ENCODE measurements at places on chromosomes 6 and 20.

- no peaks in the 10 kb centered on the region for H3K27me3 ChIP-seq
- peaks cover 11% of the 10 kb centered on the region for H3K36me3 ChIP-seq
- peak; percentile 4 for DNase-seq
- peak overlapping the region; percentile 24 for H3K27ac ChIP-seq
- peaks cover 3% of the 10 kb centered on the region for H3K4me1 ChIP-seq
- no peak overlapping the region for H3K4me3 ChIP-seq
Measured at GRCh38 chr20:41181567-41181966, 44.2 kb downstream of the PLCG1 start.

DNA sequence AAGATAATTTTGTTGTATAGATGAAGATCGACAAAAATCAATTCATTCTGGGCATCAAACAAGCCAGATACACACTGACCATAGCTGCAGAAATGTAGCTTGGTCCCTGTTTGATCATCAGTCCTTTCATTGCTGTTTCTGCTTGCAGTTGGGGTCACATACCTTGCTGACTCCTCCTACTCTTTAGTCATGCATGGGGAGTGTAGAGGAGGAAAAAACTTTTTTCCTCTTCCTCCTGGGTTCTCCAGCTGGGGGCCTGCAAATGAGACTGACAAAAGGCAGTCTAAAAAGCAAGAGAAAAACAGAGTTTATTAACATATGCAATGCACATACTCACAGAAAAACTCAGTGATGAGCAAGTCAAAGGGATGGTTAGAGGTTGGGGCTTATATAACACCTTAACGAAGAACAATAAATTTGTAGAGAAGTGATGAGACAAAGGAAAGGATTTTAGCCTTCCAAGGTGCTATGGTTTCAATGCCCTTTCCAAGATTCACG lies 105.8 kb downstream of the QRSL1 start:
- H3K4me1 ChIP-seq = no peaks in the 10 kb centered on the region
- H3K4me3 ChIP-seq = no peak overlapping the region
- H3K27me3 ChIP-seq = peaks cover 37% of the 10 kb centered on the region
- H3K27ac ChIP-seq = no peak overlapping the region
- no peaks in the 10 kb centered on the region for H3K36me3 ChIP-seq

GRCh38 chr6:160508599-160508998 lies 155.5 kb downstream of the LPA start:
- H3K4me3 ChIP-seq = no peak overlapping the region
- H3K27ac ChIP-seq = no peak overlapping the region
- peaks cover 17% of the 10 kb centered on the region for H3K27me3 ChIP-seq
- H3K36me3 ChIP-seq = no peaks in the 10 kb centered on the region
- no peak for DNase-seq

DNA sequence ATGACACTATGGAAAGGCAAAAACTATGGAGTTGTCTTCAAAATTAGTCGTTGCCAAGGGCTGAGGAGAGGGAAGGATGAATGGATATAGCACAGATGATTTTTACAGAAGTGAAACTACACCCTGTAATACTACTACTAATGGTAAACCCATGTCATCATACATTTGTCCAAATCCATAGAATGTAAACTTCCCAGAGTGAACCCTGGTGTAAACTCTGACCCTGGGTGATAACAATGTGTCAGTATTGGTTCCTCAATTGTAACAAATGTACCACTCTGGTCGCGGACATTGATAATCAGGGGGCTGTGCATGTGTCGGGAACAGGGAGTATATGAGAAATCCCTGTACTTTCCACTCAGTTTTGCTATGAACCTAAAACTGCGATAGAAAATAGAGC lies 72.2 kb downstream of the CNBD2 start:
- no peaks in the 10 kb centered on the region for H3K4me1 ChIP-seq
- no peak overlapping the region for H3K27ac ChIP-seq
- no peak for DNase-seq
- no peaks in the 10 kb centered on the region for H3K27me3 ChIP-seq
- peaks cover 6% of the 10 kb centered on the region for H3K36me3 ChIP-seq

- peaks cover 13% of the 10 kb centered on the region for H3K4me1 ChIP-seq
- no peaks in the 10 kb centered on the region for H3K36me3 ChIP-seq
- no peak overlapping the region for H3K27ac ChIP-seq
- no peak overlapping the region for H3K4me3 ChIP-seq
Measured at GRCh38 chr6:136468711-136469110, 81.5 kb downstream of the MAP7 start.

DNA sequence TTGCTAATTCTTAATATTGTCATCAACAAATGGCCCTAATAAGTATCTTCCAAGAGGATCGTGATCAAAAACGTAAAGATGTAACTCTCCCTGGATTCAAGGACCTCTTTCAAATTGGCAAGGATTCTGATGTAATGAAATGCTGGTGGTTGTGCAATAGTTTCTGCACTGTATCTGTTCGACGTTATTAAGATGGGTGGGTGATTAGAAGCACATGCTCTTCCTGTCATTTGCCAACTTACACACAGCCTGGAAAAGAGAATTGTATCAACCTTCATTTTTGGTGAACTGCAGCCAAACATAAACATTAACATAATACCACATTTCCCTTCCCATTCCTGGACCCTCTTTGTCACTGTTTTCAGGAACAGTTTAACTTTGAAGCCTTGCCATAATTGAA lies 9.8 kb downstream of the FOXQ1 start:
- no peaks in the 10 kb centered on the region for H3K4me1 ChIP-seq
- DNase-seq = no peak
- no peak overlapping the region for H3K27ac ChIP-seq
- H3K27me3 ChIP-seq = peaks cover 22% of the 10 kb centered on the region
- H3K4me3 ChIP-seq = no peak overlapping the region

GRCh38 chr20:57398231-57398821 lies 7.1 kb downstream of the RBM38 start:
- H3K36me3 ChIP-seq = peaks cover 90% of the 10 kb centered on the region
- H3K27me3 ChIP-seq = no peaks in the 10 kb centered on the region
- H3K4me1 ChIP-seq = peaks cover 60% of the 10 kb centered on the region
- DNase-seq = peak; percentile 78

GRCh38 chr6:122790423-122791309 lies 1.6 kb downstream of the SMPDL3A start:
- no peaks in the 10 kb centered on the region for H3K36me3 ChIP-seq
- no peak overlapping the region for H3K27ac ChIP-seq
- DNase-seq = no peak

GRCh38 chr6:129331450-129332138 lies 378.4 kb downstream of the ARHGAP18 start:
- H3K4me3 ChIP-seq = no peak overlapping the region
- H3K4me1 ChIP-seq = no peaks in the 10 kb centered on the region
- H3K27me3 ChIP-seq = no peaks in the 10 kb centered on the region
- H3K27ac ChIP-seq = no peak overlapping the region

DNA sequence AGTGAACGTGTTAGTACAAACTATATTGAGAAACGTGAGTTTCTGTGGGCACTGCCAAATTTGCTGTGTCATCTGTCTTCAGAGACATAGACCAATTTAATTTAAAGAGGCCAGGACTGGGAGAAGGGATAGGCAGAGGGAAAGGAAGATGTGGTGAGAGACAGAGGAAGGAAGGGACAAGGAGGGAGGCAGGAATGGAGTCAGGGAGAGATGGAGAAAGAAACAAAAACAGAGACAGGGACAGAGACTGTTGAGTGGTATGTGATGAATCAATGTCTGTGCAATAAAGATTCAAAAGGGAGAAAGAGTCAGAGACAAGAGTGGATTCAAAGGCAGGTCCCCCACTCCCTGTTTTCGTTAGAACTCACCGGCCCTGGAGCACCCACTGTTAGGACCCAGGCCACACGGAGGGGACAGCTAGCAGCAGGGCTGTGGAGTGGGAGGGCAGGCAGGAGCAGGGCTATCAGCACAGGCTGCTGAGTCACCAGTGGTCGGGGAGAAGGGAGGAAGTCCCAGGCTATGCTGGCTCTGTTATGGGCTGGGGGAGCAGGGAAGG lies 51.6 kb upstream of the CHD6 start:
- H3K27me3 ChIP-seq = peaks cover 12% of the 10 kb centered on the region
- no peaks in the 10 kb centered on the region for H3K36me3 ChIP-seq
- H3K27ac ChIP-seq = no peak overlapping the region
- no peak for DNase-seq

DNA sequence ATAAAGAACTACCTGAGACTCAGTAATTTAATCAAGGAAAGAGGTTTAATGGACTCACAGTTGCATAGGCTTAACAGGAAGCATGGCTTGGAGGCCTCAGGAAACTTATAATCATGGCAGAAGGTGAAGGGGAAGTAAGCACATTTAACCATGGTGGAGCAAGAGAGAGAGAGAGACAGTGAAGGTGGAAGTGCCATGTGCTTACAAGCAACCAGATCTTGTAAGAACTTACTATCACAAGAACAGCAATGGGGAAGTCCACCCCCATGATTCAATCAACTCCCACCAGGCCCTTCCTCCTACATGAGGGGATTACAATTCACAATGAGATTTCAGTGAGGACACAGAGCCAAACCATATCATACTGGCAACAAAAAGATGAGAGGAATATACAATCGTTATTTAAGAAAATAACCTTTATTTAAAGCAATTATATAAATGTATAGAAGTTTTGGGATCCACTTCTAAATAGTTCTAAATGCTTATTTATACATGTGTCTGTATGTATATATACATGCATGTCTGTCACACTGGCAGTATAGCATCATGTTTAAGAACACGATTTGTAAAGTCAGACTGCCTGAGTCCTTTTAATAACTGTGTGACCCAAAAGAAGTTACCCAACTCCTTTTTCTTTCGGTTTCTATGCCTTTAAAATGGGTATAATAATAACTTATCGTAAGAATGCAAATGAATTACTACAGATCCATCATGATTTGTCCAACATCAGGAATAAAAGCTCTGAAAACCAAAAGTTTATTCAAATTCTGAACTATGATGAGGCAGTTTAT lies 255.7 kb upstream of the THEMIS start:
- no peak overlapping the region for H3K27ac ChIP-seq
- peaks cover 14% of the 10 kb centered on the region for H3K27me3 ChIP-seq
- H3K4me1 ChIP-seq = no peaks in the 10 kb centered on the region
- DNase-seq = no peak
- H3K4me3 ChIP-seq = no peak overlapping the region
- no peaks in the 10 kb centered on the region for H3K36me3 ChIP-seq

GRCh38 chr6:34145161-34146020 lies 496 bp downstream of the GRM4 start:
- no peaks in the 10 kb centered on the region for H3K36me3 ChIP-seq
- no peak overlapping the region for H3K4me3 ChIP-seq
- peaks cover 67% of the 10 kb centered on the region for H3K27me3 ChIP-seq
- DNase-seq = no peak

GRCh38 chr6:155183095-155183494 lies 80.7 kb upstream of the CLDN20 start:
- no peaks in the 10 kb centered on the region for H3K27me3 ChIP-seq
- peaks cover 39% of the 10 kb centered on the region for H3K4me1 ChIP-seq
- H3K4me3 ChIP-seq = no peak overlapping the region
- peak overlapping the region; percentile 40 for H3K27ac ChIP-seq

- no peak overlapping the region for H3K27ac ChIP-seq
- no peaks in the 10 kb centered on the region for H3K27me3 ChIP-seq
- DNase-seq = no peak
- H3K4me1 ChIP-seq = peaks cover 50% of the 10 kb centered on the region
Measured at GRCh38 chr20:4808872-4809271, 87.2 kb downstream of the PRND start.

- DNase-seq = no peak
- H3K27ac ChIP-seq = peak overlapping the region; percentile 48
- peaks cover 44% of the 10 kb centered on the region for H3K36me3 ChIP-seq
Measured at GRCh38 chr6:16324606-16325225, 86.3 kb downstream of the GMPR start.

DNA sequence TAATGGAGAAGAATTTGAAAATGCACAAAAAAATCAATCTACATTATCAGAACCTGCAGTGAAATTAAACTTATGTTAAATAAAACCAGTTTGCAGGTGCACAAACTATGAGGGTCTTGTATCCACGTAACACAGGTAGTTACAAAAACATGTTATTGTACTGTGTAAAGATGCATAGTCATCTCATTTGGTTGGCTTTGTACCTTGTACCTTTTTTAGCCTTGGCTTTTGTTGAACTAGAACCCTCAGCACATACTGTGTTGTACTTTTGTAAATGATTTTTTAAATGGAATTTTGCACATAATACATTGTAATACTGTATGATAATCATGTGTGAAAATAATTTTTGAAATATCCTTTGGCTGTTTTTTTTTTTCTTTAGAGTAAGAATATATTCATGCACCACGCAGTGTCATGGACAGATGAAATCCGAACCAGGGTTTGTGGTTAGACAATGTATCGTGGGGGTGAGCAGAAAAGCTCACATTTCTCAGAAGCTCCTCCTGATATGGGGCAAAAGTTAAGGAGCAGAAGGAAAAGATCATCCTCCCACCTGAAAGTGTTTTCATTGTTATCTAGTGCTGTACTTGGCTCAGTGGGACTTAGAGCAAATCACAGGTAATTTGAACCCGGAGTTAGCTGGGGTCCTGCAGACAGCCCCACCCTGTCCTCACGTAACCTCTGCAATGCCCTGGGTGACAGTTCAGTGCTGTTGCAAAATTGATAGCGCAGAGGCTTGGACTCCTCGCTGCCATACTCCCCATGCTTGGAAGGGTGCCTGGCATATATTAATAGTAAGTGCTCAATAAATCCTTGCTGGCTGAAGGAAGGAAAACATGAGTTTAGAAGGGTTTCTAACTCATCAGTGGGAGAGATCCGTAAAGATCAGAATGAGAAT lies 14.8 kb upstream of the NAA20 start:
- H3K4me1 ChIP-seq = peaks cover 16% of the 10 kb centered on the region
- no peaks in the 10 kb centered on the region for H3K36me3 ChIP-seq
- no peak for DNase-seq

DNA sequence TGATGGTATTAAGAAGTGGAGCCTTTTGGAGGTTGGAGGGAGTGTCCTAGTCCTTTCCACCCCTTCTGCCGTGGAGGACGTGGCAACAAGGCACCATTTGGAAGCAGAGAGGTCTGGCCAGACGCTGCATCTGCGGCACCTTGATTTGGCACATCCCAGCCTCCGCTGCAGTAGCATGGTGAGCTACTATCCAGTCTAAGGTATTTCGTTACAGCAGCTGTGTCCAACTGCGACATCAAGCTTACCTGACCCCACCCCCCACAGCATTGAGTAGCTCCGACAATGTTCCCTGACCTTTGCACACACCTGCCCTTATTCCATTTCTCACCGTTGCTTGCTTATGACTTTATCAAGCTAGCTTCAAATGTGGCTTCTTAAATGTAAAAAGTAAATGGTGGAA lies 29.8 kb upstream of the SYNJ2 start:
- H3K27me3 ChIP-seq = peaks cover 23% of the 10 kb centered on the region
- H3K4me3 ChIP-seq = no peak overlapping the region
- peaks cover 4% of the 10 kb centered on the region for H3K4me1 ChIP-seq
- no peak overlapping the region for H3K27ac ChIP-seq
- peaks cover 11% of the 10 kb centered on the region for H3K36me3 ChIP-seq

GRCh38 chr6:118652051-118652615 lies 742 bp upstream of the CEP85L start:
- peaks cover 37% of the 10 kb centered on the region for H3K4me1 ChIP-seq
- peaks cover 23% of the 10 kb centered on the region for H3K36me3 ChIP-seq
- H3K27me3 ChIP-seq = no peaks in the 10 kb centered on the region
- no peak for DNase-seq

- peak overlapping the region; percentile 77 for H3K27ac ChIP-seq
- peak; percentile 18 for DNase-seq
- peaks cover 88% of the 10 kb centered on the region for H3K36me3 ChIP-seq
- H3K4me1 ChIP-seq = peaks cover 44% of the 10 kb centered on the region
Measured at GRCh38 chr20:51470907-51471411, 71.6 kb downstream of the NFATC2 start.

GRCh38 chr20:50679753-50680104 lies 11.6 kb downstream of the RIPOR3 start:
- H3K36me3 ChIP-seq = no peaks in the 10 kb centered on the region
- no peak for DNase-seq
- H3K27ac ChIP-seq = no peak overlapping the region
- peaks cover 2% of the 10 kb centered on the region for H3K27me3 ChIP-seq
